ENCODE measurements at places on chromosomes 5 and 9.

- peak; percentile 87 for DNase-seq
Measured at GRCh38 chr9:95462249-95463147, 54.3 kb downstream of the PTCH1 start.

- peak; percentile 90 for DNase-seq
Measured at GRCh38 chr5:147481376-147481775, 28.5 kb downstream of the DPYSL3 start.

DNA sequence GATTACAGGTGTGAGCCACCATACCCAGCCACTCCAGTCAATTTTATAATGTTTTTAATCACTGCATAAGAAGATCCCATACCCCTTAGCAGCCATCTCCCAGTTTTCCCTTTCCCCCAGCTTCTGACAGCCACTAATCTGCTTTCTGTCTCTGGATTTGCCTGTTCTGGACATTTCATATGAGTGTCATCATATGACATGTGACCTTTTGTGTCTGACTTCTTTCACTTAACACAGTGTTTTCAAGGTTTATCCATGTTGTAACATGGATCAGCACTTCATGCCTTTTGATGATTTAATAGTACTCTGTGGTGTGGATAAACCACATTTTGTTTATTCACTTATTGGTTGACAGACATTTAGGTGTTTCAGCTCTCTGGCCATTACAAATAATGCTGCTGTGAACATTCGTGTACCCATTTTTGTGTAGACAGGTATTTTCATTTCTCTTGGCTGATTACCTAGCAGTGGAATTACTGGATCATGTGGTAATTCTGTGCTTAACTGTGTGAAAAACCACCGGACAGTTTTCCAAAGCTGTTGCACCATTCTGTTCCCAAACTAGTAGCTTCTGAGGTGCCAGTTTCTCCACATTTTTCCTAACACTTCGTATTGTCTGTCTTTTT is 8.6 kb downstream of the SUSD3 start:
- no peak for DNase-seq

GRCh38 chr9:113854310-113854709 is 21.8 kb upstream of the ZNF618 start:
- DNase-seq, result no peak

DNA sequence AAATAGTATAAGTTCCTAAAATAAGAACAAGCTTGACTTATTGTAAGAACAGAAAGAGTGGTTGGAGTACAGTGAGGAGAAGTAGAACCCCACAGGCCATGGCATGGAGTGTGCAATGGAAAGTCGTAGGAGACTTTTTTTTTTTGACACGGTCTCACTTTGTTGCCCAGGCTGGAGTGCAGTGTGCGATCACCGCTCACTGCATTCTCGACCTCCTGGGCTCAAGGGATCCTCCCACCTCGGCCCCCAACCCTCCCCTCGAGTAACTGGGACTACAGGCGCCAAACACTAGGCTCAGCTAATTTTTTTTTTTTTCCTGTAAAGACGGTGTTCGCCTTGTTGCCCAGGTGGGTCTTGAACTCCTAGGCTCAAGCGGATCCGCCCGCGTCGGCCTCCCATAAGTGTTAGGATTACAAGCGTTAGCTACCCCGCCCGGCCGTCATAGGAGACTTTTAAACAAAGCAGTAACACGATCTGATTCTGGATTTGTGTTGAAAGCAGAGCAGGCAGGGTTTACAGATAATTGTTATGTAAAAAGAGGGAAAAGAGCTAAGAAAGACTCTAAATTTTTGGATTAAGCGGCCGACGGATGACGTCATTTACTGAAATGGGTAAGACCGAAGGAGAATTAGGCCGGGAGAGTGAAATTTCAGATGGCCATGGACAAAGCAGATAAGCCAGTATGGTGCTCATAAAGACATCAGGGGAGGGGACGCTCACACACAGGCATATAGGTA is 752 bp downstream of the TSTD2 start:
- DNase-seq, result no peak

DNA sequence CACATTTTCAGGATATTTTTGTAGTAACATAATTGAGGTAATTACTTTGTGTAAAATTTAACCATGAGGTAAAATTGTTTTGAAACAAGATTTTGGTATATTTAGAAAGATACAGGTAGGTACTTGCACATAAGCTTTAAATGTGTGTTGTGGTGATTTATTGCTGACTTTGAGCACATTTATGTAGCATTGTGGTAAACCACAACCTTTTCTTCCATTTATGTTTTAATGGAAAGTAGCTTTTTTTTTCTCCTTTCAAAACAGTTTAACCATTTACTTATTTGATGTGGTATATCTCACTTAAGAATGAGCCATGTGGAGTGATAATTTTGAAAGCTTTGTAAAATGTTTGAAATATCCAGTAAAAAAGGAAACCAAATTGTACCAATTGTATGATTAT is 35.6 kb downstream of the FCHO2 start:
- peak; percentile 13 for DNase-seq

DNA sequence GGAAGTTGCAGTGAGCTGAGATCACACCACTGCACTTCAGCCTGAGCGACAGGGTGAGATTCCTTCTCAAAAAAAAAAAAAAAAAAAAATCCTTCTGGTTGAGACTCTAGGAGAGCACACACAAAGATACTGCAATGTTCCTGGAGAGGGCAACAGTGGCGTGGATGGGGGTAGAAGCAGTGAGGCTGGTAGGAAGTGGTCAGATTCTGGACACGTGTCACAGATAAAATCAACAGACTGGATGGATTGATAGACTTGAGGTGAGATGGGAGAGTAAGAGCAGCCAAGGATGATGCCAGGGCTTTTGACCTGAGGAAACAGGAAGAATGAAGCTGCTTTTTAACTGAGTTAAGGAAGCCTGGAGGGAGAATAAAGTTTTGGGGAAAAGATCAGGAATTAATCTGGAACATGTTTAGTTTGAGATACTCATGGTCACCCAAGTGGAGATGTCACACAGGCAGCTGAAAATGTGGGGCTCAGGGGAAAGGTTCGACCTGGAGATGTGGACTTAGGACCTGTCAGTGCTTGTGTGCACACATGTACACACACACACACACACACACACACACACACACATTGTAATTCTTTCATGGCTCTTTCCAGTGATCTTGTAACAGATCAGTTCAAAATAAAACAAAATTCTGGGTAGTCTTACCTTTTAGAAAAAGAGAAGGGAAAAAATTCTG is 88.1 kb downstream of the FANCC start:
- no peak for DNase-seq

- DNase-seq, result no peak
Measured at GRCh38 chr9:120982836-120983235, 56.2 kb upstream of the TRAF1 start.

- DNase-seq, result peak; percentile 81
Measured at GRCh38 chr9:90420768-90421513, 221.7 kb downstream of the DIRAS2 start.

- no peak for DNase-seq
Measured at GRCh38 chr9:16601991-16602390, 268.5 kb downstream of the BNC2 start.

DNA sequence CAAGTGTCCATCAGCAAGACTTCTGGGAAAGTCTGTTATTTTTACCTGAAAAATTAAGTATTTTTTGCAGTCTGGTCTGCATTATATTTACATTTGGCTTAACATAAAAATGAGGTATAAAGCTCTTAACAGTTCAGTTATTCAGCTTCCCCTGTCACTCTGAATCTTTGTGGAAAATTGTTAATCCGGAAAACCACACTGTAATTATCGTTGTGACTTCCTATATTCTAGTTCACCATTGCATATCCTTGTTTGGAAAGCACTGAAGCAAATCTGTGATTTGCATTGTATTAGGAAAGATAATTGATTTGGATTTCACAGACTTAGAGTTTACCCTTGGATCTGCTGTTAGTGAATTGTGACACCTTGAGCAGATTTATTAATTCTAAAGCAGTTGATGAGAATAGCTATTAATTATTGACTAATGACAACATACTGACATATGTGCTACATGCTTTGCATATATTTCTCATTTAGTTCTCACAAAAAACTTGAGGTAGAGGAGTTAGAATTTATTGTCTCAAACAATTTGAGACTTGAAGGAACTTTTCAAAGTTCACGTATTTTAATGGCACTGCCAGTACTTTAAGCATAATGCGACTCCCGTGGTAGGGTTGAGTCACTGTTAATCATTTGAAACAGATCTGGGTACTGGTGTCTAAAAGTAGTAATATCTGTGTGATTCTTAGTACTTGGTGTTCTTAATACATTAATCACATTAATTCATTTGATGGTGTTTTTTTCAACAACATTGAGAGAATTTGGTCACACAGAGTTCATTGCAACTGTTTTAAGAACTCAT is 71.8 kb upstream of the LRRC70 start:
- DNase-seq, result no peak

DNA sequence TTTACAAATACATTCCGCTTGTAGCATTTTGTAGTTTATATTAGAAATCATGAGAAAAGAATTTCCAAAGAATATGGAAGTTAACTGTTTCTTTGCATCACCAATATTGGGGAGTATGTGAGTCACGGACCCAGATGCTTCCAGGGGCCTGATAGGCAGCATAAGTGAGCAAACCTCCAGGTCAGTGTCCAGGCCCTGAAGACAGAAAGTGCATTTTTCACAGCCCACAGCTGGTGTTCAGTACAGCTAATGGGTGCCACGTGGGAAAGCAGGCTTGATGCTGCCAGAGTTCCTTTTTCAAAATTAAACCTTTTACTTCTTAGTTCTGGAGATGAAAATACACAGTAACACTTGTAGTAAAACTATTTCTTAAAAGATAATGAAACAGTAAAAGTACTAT is 454.4 kb upstream of the ACTBL2 start:
- no peak for DNase-seq

- DNase-seq, result no peak
Measured at GRCh38 chr5:102931085-102931725, 176.1 kb downstream of the PAM start.

DNA sequence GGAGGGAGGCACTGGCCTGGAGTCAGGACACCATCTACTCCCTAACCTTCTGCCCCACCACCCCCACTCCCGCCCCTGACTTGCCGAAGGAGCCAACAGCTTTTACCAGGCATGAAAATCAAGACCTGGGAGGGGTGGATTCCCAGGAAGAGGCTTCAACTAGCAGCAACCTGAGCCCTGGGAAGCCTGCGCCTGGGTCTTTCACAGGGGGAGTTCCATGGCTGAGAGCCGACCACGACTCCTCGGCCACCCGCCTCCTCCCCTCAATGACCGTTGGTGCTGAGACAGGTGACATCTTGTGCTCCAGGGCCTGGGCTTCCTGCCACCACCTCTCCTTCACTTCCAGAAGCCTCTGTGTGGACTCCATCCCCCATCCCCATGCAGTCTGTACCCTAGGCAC is 37.1 kb downstream of the BARX1 start:
- no peak for DNase-seq

- DNase-seq, result no peak
Measured at GRCh38 chr5:178324481-178325310, 92.1 kb upstream of the PHYKPL start.

- no peak for DNase-seq
Measured at GRCh38 chr5:169656125-169656901, 19.2 kb downstream of the DOCK2 start.

DNA sequence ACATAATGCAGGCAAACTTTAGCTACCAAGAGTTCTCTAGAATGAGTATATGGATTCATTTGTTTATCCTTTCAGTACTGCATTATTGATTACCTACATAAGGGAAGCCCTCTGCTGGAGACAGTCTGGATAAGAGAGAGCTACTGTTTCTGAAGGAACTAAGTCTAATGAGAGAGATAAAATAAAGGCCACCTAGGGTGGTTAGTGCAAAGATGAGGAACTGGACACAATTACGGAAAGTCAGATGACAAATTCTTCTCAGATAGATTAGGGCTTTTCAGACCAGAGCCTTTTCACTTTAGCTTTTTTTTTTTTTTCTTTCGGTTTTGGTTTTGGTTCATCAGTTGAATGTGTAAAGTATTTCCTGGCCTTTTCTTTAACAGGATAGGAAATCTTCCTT is 31.3 kb downstream of the ISOC1 start:
- DNase-seq, result no peak

- DNase-seq, result no peak
Measured at GRCh38 chr5:133603711-133604110, 8.6 kb downstream of the FSTL4 start.

GRCh38 chr9:2317591-2317990 is 302.4 kb downstream of the SMARCA2 start:
- no peak for DNase-seq

Data from astrocyte of the spinal cord (primary cell).